Upper lobe of right lung (tissue), 1 donor: ENCODE measurements at places on chromosomes 1 and 21.

GRCh38 chr1:160539990-160540858 lies 17.2 kb upstream of the SLAMF6 start:
- no peak for DNase-seq

DNA sequence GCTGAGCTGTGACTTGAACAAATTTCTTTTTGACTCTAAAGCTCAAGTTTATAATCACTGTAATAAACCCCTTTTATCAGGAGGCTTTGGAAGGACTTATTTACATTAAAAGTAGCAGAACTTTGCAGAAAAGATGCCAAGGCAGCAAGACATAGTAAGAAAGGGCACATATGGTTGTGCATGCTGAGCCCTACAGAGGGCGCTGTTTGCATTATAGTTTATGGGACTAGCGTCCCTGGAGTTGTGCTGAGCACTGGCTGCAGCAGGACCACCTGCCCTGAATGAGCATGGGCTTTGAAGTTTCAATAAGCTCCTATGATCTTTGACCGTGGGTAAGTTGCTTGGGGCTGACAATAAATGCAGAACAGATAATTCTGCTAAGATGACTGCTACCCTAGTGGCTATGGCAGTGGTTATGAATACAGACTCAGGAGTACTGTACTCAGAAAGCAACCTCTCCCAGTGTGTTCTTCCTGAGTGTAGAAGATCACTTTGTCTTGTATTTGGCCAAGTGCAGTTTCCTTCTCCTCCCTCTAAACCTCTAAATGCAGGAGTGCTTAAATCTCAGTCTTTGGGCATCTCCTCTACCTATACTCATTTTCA lies 45.4 kb upstream of the USP1 start:
- no peak for DNase-seq

GRCh38 chr1:167672831-167673230 lies 42.8 kb downstream of the RCSD1 start:
- no peak for DNase-seq

DNA sequence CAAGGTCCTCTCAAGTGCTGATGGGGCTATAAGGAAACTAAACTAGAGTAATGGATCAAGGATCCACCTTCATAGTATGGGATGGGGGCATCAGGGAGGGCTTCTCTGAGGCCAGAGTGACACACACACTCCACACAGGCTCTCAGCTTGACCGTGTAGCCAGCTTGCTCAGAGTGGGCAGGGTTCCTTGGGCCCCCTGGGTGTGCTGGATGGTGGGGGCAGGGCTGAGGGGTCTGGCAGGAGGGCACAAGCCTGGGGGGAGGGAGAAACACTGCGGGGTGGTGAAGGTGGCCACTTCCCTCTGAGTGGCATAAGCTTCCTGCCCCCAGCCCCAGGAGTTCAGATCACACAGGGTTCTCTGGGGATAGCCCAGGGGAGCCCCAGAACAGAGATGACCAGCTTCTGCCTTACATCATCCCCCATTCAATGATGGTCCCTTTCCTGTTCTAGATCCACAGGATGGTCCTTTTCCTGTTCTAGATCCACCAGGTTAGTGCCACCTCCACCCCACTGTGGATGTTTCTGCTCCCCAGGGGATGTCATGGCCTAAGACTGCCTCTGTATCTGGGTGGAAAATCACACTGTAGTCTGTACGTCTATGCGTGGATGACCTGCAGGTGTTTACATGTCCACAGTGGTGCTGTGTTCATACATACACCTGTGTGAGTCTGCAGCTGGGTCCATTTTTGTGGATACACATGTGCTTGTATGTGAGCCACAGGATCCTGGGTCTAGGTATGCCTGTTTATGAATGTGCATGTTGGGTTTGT lies 525.0 kb downstream of the PTPRU start:
- no peak for DNase-seq

GRCh38 chr1:25083481-25084345 lies 148.6 kb downstream of the SYF2 start:
- DNase-seq, result no peak

GRCh38 chr21:17370916-17371315 lies 141.9 kb upstream of the CXADR start:
- DNase-seq, result no peak

DNA sequence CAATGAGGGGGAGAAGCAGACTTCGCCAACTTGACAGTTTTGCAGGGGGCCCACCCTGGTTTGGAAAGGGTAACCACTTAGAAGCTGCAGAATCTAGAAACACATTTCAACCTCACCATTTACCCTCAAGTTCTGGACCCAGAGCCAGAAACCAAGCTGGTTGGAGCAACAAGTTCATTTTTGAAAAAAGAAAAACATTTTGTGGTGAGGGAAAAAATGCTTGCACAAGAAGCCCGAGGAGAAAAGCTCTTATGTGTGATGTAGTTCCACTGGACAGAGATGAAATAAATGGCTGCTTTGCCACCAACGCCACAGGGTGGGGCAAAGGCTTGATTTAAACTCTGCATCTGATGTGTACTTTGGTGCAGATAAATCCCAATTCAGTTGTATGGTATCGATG lies 10.6 kb upstream of the NGF start:
- DNase-seq, result no peak

DNA sequence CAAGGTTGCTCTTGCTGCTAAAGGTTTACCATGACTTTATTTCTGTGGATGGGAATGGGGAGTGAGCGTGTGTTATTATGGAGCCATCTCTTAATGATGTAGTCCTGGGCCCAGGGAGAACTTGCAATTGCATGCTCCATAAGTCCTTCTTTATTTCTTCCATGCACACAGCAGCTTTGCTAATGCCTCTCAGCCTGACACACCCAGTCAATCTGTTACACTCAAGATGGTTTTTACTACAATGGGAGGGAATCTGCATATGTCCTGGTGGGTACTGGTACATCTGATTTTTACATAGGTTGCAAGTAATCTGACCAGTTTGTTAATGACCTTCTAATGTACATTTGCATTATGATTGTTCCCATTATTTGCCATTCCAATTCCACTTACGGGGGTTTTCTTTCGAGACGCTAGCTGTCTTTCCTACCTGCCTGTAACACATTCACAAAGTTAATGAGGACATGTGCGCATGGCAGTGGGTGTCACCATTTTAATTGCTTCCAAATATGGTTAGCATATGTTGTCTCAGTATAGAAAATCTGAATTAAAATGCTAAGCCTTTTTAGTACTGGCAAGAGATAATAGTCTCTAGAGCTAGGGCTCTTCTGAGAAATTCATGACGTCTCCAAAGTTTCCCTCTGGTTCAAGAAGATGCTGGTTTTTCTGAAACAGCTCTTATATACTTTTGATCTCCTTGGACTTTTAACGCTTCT lies 188.2 kb downstream of the GRIK1 start:
- no peak for DNase-seq

DNA sequence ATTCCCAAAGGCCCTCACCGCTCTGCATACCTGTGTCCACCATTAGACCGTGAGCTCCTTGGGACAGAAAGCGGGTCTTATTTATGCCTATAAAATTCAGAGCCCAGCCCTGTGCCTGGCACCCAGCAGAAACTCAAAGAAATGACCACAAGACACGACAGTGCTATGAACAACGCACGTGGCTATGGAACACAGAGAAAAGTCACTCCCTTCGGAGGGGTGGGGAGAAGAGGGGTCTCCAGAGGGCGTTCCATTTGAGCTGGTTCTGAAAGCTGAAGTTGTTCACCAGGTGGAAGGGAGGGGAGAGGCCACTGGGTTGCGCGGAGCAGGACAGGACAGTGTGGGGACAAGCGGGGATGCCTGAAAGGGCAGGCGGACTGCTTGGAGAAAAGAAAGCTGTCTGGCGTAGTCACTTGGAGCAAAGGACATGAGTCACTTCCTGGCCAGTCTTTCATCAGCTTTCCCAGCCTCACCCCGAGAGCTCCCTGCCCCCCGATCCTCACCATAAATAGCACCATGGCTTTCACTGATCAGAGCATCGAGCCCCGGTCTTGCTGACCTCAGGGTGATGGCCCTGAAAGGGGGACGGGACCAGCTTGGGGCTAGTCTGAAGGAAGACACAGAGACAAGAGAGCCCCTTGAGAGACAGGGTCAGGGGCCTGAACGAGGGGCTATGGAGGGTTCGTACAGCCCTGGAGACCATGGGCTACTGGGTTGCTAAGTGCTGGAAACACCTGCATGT lies 28.5 kb downstream of the ECE1 start:
- DNase-seq, result no peak

DNA sequence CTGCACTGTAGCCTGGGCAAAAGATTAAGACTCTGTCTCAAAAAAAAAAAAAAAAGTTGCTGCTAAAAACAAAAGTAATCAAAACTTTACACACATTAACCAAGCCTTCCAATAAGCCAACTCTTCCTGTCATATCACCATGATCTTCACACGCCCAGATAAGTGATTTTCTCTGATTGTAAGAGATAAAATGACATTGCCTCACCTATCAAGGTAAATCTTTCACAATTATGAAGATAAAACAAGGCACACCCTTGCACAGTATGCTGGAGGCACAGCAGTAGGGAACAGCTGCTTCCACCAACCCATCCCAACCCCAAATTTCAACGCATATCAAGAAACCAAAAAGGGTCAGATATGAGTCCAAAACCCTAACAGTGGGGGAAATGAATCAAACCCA lies 8.8 kb upstream of the TIAM1 start:
- no peak for DNase-seq

- DNase-seq, result no peak
Observed at GRCh38 chr1:183346276-183346732, 71.9 kb downstream of the NMNAT2 start.

GRCh38 chr1:235601104-235601503 lies 48.5 kb downstream of the GNG4 start:
- DNase-seq, result no peak

GRCh38 chr1:213389061-213389581 lies 338.1 kb downstream of the RPS6KC1 start:
- no peak for DNase-seq

DNA sequence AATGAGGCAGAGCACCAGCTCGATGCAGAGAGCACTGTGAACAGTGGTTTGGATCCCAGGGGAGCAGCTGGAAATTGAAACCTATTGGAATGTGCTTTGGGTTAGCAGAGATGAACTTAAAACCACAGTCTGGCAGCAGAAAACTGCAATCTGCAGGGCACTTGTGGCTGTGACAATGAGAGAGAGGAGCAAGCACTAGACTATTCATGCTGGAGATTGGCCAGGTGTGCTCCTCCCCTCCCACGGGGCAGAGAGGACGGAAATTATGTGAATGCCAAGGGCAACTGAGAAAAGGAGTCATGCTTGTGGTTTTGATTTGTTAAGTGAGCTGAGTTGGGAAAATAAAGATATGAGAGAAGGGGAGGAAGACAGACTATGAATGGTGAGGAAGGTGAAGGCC lies 38.1 kb downstream of the HSD3B2 start:
- DNase-seq, result no peak

GRCh38 chr1:12669529-12670068 lies 25.7 kb downstream of the AADACL4 start:
- no peak for DNase-seq

DNA sequence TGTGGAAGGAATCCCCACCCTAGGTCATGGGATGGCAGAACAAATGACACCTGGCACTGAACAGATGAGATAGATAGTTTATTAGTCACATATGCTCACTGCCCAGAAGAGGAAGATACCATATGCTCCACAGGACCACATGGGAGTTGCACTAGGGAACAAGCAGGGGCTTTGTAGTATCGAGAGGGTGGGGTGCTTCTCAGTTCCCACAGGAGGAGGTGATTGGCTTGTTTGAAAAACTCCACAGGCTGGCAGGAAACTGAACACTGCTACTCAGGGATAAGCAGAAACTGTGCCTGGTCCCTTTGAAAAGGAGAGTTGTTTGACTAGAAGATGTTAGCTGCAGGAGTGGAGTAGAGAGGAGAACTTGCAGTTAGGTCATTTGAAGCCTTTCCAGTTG lies 31.9 kb upstream of the RXRG start:
- DNase-seq, result no peak

GRCh38 chr1:226033582-226033981 lies 28.9 kb upstream of the H3-3A start:
- DNase-seq, result no peak

GRCh38 chr1:212118167-212118871 lies 82.8 kb downstream of the DTL start:
- no peak for DNase-seq

DNA sequence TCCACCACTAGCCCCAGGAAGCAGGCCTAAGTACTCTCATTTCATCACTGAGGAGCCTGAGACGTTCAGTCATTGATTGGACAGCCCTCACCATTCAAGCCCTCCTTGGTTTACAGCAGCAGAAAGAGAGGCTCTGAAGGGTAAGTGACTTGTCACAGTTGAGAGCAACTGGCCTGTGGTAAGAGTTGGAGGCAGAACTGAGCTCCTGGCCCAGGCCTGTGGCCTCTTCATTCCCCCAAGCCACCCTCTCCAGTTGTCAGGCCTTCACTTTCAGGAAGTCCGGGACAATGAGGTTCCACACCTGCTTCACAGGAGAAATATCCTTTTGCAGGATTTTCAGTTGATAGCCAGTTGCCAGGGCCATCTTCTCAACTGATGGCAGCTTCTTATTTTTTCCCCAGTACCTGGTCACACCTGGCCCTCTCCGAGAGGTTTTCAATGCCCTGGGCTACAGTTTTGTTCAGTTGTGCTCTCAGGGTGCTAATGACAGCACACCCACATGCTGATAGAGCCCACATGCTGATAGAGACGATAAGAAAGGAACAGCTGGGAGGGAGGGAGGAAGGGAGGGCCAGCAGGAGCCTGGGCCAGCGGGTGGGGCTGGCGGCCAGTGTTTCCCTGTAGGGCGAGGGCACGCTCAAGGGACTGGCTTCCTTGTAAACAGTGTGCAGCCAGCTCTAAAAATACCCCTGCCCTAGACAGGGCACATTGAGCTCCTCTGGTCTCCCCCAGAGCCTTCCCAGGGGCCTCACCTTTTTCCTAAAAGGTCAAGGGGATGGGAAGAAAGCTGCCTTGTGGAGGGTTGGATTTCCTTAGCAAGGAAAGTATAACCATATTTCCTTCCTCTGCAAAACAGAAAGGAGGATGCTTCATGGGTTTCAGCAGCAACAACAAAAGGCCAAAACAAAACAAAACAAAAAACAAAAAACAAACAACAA lies 112.7 kb upstream of the JUN start:
- DNase-seq, result peak; percentile 79

DNA sequence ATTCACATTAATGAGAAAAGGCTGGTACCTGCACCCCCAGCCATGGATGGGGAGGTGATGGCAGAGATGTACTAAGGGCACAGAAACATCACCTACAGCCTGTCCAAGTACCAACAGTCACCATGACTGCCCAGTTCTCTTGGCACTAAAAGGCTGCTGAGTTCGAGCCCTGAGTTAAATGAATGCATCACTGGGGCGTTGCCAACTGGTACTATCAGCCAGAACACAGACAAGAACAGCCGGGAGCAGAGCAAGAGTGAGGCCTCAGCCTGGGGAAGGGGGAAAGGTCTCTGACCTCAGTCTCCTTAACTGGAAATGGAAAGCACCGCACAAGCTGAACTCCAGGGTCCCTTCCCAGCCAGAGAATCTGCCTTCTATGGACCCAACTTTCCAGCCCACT lies 60.5 kb downstream of the GLIS1 start:
- no peak for DNase-seq

DNA sequence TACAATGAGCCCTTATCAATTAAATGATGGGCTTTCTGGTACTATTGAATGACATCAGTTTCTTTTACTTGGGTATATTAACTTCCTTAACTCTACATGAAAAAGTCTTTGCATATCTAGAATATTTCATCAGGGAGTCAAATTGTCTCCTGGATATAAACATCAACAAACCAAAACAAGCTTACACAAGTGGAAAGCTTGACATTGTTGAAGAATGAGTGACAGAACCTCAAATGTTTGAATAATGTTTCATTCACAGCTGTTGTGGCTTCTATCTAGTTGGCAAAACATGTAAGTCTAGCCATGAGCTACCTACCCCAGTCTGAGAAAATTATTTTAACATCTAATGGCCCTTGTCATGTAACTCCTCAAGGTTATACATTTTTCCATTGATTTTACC lies 604.8 kb upstream of the ADAMTS5 start:
- no peak for DNase-seq
